NCI-H774 (cell line): ENCODE measurements at places on chromosomes 7 and 10.
A peak's percentile ranks its signal among the peaks of the same experiment; 100 is the strongest.

DNA sequence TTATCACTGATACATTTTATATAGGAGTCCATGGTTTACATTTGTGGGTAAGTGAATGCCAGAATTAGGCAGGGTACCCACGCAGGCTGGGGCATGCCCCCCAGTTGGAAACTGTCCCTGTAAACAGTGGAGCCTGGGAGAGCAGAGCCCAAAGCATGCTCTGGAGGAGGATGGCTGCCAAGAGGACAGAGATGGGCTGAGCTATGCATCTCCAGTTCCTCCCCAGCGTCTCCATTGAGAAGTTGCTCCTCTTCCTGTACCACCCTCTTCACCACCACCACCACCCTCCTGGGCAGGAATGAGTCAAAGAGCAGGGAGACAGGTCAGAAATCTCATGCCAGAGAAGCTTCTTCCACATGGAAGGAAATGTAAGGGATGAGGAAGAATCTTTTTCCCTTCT is 67.7 kb upstream of the KMT2E start:
- DNase-seq: no peak

DNA sequence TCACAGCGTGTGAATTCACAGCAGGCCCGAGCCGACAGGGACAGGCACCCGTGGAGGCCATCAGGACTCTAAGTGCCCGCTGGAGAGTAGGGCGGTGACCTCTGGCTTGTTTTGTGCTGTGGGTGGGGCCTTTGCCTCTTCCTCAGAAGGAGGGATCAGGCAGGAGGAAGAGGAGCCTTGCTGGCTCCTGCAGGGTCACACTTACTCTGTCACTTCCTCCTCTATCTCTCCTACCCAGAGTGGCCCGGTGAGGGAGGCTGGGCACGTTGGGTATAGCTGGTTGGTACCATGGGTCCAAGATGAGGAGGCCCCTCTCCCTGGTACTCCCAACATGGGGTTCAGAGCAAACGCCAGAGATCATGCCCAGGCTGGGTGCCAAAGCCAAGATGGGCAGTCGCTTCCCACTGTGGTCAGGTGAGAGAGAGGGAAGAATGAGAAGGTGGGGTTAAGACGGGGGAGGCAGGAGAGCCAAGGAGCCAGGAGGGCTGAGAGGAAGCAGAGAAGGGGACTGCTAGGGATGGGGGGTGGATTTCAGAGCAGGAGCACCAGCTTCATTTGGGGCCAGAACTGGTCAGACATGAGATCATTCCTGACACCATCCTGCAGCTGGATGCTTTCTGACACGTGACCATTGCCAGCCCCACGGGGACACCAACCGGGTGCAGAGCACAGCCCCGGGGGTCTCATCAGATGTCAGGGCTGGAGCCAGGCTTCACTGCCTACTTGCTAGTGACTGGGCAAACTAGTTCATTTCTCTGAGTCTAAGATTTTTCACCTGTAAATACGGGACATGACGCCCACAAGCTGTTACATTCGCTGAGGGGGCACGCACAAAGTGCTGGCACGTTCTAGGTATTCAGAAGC is 54.8 kb upstream of the CACUL1 start:
- DNase-seq: no peak

DNA sequence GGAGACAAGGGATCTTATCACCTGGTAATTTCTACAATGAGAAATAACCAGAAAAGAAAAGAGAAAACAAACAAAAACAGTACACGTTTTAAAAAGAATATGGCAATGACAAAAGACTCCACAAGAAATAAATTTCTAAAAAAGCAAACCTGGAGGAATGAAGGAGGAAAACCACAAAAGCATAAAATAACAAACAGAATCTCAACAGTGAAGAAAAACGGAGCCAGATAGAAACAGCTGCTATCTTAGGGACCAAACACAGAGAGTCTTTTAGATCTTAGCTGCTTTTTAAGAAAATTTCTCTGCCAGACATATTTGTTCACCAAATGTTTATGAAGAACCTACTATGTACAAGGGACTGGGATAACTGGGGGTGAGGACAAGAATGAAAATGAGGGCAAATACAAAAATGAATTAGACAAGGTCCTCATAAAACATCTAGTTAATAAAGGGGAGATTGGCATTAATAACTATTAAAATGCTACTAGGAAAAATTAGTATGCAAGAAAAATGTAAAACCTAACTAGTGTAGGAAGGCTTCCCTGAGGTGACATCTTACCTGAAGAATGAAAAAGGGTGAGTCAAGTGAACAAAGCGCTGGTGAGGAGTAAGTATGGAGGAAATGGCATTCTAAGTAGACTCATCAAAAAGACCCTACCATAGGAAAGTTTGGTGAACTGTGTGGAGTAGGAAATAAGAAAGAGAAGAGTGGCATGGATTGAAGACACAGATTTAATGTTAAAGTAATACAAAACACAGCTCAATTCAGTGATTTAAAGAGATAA is 34.3 kb downstream of the WASL start:
- no peak for DNase-seq

GRCh38 chr7:135147341-135147898 is 452 bp upstream of the TMEM140 start:
- DNase-seq: no peak

DNA sequence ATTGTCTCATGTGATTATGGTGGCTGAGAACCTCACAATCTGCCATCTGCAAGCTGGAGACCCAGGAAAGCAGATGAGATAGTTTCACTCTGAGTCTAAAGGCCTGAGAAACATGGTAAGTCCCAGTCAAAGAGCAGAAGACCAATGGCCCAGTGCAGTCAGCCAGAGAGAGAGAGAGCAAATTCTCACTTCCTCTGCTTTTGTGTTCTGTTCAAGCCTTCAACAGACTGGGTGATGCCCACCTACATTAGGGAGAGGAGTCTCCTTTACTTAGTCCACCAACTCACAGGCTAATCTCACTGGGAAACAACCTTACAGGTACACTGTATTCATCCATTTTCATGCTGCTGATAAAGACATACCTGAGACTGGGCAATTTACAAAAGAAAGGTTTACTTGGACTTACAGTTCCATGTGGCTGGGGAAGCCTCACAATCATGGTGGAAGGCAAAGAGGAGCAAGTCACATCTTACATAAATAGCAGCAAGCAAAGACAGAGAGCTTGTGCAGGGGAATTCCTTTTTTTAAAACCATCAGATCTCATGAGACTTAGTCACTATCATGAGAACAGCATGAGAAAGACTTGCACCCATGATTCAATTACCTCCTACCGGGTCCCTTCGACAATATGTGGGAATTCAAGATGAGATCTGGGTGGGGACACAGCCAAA is 4.7 kb upstream of the FRMPD2 start:
- no peak for DNase-seq

DNA sequence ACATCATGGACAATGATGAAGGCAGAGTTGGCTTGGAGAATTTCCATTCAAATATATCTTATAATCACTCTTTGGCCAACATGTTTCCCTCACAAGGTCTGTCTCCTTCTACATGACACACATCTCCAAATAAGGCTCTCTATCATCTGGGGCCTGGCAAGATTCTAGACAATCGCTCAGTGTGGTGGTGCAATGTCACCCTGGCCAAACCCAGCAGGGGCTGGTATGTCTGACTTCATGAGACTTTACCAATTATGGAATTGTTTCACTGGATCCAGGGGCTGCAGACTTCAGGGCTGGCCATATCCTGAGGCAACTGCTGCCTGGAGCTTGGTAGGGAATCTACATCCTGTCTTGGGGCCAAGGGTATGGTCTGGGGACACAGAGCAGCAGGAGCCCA is 319.0 kb downstream of the PLXNA4 start:
- DNase-seq: no peak

GRCh38 chr7:145434811-145435210 is 599.0 kb upstream of the TPK1 start:
- DNase-seq: no peak

GRCh38 chr7:122402235-122402634 is 97.7 kb upstream of the FEZF1 start:
- no peak for DNase-seq

DNA sequence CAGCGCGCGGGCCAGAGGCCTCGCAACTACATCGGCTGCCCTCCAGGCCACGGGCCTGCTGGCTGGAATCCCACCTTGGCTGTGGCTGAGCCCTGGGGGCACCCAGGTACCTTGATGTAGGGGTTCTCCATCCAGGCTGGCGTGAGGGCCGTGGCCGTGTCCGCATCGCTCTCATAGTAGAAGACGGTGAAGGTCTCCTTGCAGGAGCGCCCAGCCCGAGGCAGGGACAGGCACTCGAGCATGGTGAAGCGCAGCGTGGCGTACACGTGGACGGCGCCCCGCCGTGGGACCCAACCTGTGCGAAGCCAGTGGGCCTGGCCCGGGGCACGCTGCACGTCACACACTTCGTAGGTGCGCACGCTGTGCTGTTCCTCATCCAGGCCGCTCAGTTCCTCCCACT is 3.8 kb downstream of the EPHB4 start:
- DNase-seq: no peak

DNA sequence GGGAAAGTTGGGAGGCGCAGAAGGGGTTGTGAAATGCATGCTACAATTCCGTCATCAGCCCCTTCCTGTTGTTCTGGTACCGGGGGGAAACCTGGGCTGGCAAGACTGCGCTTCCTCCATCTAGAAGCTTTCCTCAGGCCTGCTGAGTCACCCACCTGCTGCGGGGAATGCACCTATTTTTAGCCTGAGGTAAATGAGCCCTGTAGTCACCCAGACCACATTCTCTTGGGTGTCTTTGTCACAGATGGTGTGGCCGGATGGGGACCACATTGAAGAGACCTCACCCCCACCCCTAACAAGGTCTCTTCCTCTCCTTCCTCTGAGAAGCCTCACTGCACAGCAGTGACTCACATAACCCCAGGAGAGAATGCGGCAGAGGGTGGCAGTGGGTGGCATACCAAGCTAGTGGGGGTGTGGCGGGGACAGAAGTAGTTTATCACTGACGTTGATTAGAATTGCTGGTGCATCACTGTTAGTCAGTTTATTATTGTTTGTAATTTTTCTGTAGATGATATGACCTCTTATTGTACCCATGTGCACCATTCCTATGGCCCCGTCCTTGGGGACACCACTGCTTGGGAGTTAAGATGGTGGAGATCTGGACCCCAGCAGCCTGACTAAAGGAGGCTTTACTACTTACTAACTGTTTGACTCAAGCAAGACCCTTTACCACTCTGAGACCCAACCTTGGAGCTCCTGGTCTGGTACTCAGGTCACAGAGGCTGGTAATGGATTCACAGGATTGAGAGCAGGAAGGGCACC is 83.0 kb upstream of the DUSP5 start:
- no peak for DNase-seq

DNA sequence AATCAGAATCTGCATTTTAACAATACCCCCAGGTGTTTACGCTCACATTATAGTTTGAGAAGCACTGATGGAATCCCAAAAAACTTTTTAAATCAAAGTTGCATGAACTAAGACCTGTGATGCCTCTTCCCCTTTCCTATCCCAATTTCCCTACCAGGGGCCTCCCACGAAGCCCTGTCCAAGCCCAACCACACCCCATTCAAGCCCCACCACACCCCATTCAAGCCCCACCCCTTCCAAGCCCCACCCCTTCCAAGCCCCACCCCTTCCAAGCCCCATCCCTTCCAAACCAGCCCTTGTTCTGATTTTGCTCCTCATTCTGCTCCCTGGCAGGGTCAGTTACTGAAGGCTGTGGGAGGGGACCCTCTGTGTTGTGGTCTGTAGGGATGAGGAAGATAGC is 9.8 kb upstream of the AQP1 start:
- no peak for DNase-seq

DNA sequence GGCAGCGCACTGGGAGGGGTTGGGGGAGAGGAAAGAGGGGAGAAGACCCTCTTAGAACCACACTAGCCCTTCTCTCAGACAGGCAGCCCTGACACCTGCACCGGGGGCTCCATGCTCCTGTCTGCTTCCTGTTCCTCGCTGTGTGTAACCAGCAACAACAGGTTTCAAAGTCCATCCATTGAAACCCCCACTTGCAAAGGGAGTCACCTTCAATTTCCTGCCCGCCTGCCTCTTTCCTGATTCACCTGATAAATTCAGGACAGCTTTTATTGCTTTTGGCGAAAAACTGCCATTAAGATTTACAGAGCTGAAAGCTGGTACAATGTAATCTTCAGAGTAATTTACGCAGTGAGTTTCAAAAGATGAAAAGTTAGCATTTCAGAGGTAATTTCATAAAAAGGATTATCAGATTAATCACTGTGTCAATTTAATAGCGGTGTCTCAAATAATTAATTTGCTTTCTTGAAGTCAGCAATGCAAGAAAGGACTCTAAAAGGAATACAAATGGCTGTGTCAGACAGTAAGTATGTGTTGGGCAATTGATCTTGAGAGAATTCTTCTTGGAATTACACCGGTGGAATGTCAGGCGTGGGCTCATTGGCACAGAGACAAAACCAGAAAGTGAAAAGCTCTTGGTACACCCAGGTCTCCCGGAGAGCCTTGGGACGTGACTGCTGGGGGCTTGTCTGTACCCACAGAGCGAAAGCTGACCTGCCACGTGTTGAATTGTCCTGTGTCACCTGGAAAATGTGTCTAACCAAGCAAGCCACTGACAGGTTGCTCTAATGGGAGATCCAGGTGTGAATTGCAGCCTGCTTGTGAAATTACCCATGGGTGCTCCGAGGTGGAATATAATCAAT is 60.7 kb downstream of the TMEM209 start:
- no peak for DNase-seq

- DNase-seq: no peak
Observed at GRCh38 chr7:5230265-5231067, 40.4 kb downstream of the WIPI2 start.

- DNase-seq: peak; percentile 74
Observed at GRCh38 chr7:96495751-96496216, 173.9 kb upstream of the SLC25A13 start.

DNA sequence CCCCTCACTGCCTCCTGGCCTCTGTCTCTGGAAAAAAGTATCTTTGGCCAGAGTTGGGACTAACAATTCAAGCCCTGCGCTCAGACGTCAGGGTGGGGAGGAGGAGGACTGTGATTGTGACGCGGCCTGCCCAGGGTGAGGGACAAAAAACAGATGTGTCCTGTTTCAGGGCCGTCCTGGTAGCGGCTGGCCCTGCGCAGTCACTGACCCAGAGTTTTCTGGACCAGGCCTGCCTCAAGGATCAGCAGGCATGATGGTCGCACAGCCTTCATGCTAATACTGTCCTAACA is 110.1 kb downstream of the CYTH3 start:
- no peak for DNase-seq

DNA sequence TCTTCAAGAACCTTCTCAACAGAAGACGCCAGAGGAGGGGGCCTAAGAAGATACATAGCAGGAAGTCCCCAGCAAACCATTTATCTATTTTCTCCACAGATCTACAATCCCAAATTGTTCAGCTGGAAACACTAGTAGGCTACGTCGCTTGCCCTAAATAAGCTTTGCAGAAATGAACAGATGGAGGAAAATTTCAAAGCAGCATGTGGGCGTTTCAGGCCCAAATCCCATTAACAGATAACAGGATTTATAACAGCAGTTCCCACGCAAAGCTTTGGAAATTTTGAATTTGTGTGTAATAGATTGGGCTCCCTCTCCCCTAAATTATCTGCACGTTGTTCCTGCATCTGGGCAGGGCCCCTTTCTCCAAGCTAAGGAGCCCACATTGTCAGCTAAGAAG is 60.6 kb upstream of the FRMD4A start:
- no peak for DNase-seq

DNA sequence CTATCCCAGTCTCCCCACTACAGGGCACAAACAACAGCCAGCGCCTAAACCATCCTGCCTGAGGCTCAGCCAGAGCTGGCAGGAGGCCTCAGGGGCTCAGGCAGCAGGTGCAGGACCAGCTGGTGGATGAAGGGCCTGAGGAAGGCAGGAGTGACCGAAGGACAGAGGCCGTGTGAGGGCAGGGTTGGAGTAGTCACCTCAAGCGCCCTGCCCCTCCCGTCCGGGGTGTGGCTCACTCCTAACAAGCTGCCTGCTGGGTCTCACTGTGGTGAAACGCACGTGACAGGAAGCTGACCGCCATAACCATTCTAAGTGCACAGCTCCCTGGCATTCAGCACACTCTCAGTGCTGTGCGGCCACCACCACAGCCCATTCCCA is 281.1 kb downstream of the ELFN1 start:
- peak; percentile 72 for DNase-seq
